Peyer's patch (tissue), 4 donors: ENCODE measurements at places on chromosomes 4 and X.

GRCh38 chrX:21974011-21974385, 33.5 kb downstream of the SMS start:
- no peak for DNase-seq

DNA sequence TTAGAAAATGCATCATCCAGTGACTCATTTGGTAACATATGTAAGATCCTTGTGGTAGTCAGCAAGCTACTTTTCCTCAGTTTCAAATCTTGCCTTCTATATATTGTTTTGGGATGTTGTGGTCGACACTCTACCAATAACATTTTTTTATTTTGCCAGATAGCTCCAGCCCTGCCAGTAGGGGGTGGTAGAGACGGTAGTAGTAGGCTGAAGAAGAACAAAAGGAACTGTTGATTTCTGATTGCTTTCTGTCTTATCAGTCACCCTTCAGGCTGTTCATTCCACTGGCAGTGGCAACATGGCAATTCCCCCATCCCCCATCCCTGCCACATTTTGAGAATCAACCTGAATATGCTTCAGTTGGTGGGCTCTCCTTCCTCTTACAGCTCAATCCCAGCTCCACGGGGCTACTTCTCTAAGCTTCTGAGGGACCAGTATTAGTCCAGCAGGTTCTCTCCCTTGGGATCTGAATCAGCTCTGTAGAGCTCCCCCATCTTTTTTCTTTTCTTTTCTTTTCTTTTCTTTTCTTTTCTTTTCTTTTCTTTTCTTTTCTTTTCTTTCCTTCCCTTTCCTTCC, 171.5 kb upstream of the VEGFC start:
- DNase-seq = no peak

DNA sequence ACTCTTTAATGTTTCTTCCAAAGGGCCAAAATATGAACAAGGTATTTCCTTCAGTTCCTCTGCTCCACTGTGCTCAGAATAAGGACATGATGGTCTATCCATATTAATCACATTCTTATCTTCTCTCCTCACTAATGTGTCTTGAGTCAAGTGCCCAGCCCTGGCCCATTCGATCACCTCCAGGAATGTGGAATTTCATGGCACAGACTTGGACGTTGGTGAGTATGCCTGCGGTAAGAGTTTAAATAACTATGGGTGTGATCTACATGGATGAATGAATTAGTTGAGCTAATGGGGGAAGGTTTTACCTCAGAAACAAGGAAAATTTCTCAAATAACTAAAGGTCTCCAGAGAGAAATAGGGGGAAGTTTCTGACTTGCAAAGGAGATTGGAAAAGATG, 174.0 kb downstream of the NPFFR2 start:
- DNase-seq = no peak

GRCh38 chrX:68829582-68830418, 979 bp downstream of the EFNB1 start:
- DNase-seq = peak; percentile 14

GRCh38 chr4:148315049-148315448, 127.2 kb downstream of the NR3C2 start:
- DNase-seq = no peak

DNA sequence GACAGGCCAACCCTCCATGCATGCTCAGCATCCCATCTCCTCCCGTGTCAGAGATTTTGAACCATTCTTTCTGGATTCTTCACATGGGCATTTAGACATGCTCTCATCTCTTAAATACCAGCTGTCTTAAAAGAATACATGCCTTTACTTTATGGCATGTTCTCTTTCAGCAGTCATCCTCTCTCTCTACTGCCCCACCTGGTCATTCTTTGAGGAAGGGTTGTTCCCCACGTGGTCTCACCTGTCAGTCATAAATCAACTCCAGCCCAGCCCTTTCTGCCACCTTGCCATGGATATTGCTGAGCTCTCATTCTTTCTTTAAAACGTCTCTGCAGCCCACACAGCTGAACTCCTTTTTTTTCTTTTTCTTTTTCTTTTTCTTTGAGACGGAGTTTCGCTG, 111.3 kb downstream of the ARHGAP10 start:
- no peak for DNase-seq

DNA sequence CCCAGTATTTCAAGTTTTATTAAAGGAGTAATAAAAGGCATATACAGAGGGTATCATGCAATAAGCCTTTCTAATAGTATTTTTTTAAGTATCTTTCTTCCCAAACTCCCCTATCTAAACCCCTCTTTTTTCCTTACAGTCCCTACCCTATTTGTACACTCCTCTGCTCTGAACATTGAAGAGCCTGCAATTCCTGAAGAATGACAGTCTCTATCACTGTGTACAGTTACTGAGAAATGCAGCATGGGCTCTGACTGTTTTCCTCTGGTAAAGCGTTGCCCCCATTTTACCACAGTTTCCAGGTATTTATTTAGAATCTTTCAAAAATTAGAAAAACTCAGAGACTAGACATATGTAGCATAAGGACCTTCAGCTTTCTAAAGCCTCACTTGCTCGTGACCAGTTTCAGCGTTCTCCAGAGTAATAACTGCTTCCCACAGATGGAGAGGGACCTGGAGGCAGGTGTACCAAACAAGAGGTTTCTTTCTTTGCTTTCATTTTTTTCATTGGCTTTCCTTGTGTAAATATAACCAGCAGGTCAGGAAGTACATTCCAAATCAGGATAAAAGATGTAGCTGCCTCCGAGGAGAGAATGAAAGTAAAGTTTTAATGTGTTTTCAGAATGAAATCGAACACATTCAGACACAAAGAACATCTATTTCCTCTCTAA, 230.8 kb downstream of the CFAP299 start:
- DNase-seq = no peak
